ENCODE measurements at places on chromosomes 6 and 20.

GRCh38 chr6:110128418-110128817 is 51.1 kb downstream of the WASF1 start:
- DNase-seq = no peak

- no peak for DNase-seq
These were observed 646 bp downstream of the RPS6KA2 start for GRCh38 chr6:166626177-166627032.

DNA sequence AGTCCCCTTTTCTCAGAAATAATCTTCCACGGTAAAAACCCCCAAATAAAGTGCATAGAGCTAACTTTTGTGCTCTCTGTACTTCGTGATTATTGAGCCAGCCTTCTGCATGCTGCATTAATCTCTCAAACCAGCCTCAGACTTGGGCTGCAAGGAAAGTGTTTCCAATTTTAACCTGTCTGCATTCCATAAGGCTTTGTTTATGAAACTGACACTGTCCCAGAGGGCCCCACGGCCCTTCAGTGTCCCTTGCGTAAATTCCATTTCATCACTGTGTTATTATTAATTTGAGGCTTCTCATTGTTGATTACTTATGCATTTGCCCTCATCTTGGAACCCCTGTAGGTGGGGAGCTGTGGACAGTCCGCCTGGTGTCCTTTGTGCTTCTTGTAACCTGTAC is 15.6 kb upstream of the SNRPB2 start:
- no peak for DNase-seq

- no peak for DNase-seq
These were observed 207.0 kb downstream of the THBS2 start for GRCh38 chr6:169046483-169047192.

Data from esophagus squamous epithelium (tissue), 5 donors.